Psoas muscle (tissue), 8 donors: ENCODE measurements at places on chromosomes 13 and 19.

GRCh38 chr13:51770681-51771417, 33.1 kb downstream of the DHRS12 start:
- no peak for DNase-seq

GRCh38 chr13:49368688-49369087, 75.2 kb downstream of the CAB39L start:
- DNase-seq = no peak

GRCh38 chr13:91304741-91305140, 42.7 kb upstream of the MIR17HG start:
- DNase-seq = no peak

GRCh38 chr19:2795827-2796658, 10.7 kb downstream of the THOP1 start:
- no peak for DNase-seq

GRCh38 chr19:28297586-28298157, 915.3 kb downstream of the UQCRFS1 start:
- no peak for DNase-seq

GRCh38 chr19:51766461-51766860, 5.5 kb downstream of the FPR2 start:
- no peak for DNase-seq

DNA sequence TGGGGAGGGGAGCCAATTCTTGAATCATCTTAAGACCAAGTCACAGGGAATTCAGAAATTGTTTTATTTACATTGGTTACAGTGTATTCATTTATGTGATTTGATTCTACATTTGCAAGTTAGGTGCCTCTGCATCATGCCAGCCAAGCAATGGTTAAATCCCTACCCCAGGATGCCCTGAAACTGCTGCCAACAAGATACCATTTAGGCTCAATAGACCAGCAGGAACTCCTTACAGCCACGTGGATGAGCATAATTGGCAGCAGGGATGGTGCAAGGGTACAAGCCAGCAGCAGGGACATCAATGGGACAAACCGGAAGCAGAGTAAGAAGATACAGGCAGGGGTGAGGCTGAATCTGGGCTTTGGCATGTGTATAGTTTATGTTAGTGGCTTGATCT, 72.4 kb upstream of the NBEA start:
- no peak for DNase-seq

GRCh38 chr13:24995225-24995804, 100.6 kb upstream of the PABPC3 start:
- no peak for DNase-seq

DNA sequence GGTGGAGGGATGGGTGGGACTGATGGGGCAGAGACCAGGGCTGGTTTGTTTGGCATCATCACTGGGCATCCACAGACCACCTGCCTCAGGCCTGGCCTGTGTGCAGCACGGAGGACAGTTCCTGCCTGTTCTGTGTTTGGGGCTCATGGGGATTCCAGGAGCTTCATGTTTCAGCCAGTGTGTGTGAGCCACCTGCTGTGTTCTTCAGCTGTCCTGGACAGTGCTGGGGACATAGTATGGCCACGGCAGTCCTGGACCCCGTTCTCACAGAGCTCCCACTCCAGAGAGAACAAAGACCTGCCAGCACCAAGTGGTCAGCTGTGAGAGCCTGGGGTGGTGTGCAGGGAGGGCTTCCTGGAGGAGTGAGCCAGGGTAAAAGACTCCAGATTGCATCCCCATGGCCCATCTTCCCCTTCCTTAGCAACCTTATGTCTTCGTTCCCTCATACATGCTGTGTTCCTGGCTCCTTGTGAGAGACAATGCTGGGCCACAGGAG, 2.0 kb upstream of the CCDC97 start:
- DNase-seq = no peak

DNA sequence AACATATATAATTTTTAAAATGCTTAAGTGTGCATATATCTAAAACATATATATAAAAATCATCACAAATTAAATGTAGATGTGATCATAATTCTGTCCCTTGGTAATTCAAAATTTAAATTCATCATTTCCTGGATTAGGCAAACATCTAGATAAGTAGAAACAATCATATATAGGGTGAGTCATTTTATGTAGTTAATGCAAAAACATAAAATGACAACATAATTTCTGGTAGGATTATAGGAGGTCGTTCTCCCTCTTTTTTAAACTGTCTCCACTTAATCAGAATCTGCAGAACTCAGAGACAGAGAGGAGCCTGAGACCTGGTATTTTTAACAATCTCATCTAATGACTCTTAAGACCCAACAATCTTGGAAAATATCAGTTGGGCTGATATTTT, 333.4 kb downstream of the KCTD12 start:
- no peak for DNase-seq
